ENCODE measurements at places on chromosomes 3 and 15. TPM values are rescaled to one million over a fixed set of nuclear protein-coding genes. Genes with fewer than 3 reads are reported as not detected.

DNA sequence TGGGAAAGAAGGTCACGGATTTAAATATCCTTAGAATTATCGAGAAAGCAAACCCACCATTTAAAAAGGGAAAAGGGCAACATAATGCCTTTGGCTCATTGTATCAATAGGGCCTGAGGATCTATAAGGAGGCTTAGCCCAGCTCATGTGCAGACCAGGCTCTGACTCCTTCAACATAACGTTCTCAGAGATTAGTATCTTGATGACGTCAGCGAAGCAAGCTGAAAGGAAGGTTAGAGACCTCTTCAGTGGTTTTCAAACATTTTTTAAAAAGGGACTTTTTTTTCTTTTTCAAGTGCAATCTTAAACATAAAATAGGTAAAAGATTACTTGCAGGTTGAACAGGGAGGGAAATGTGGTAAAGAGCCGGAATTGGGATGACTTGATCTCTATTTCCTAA is 463.9 kb upstream of the ADAMTS9 start:
- no peak for DNase-seq

GRCh38 chr3:13317596-13318320 is 102.4 kb downstream of the NUP210 start:
- no peak for DNase-seq

DNA sequence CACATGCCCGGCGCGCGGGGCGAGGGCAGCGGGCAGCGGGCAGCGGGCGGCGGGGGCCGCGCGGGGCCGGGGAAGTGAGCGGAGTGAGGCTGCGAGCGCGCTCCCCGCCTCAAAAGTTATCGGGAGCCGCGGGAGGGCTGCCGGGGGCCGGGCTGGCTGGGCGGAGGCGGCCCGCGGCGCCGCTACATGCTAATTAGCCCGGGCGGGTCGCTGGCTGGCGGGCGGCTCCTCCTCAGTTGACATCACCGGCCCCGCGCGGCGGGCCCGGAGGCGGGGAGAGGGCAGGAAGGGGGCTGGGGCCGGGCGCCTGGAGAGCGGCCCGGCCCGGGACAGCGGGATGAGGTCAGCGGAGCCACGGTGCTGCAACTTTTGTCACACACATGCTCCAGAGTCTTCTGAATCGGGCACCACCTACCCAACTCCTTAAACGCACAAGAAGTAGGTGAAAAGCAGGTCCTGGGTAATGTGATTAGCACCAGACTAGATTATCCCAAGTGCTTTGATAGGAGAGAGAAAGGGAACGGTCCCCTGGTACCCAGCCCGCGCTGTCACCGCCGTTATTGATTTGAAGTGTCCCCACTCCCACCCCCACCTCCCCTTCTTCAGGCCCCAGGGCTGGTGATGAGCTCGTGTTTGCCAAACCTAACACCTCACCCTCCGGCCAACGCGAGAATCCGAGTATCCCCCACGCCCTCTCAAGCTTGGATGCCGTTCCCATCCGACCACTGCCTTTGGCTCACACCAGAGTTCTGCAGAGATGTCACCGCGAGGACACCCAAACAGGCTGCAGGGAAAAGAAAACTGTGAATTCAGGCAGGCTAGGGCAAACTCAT is at the start of gene HEG1:
Gene HEG1, minus strand, starts transcription at position 85 of the 833 bp plus-strand sequence. CDS start 107 bp downstream, outside the sequence.
- peak; percentile 77 for DNase-seq

- no peak for DNase-seq
Observed at GRCh38 chr15:64444836-64445235, 15.5 kb upstream of the ZNF609 start.

DNA sequence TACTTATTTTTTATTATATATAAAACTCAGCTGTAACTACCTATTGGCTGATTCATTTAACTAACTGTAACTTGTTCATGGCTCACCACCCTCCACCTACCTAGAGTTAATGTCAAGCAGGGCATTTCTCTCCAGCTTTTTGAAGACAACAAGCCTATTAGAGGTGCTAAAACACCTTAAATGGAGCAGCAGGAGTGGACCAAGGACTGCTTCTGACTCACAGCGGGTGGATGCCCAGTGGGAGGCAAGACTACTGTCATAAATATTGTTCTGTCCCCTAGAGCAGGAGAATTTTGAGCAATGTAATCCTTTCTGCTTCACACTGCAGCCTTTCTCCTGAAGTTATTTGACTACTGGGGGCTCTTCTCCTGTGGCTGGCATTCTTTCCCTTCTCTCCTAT is 146.9 kb downstream of the CLSTN2 start:
- peak; percentile 17 for DNase-seq

- no peak for DNase-seq
Observed at GRCh38 chr15:100083572-100083971, 258.2 kb downstream of the ADAMTS17 start.

DNA sequence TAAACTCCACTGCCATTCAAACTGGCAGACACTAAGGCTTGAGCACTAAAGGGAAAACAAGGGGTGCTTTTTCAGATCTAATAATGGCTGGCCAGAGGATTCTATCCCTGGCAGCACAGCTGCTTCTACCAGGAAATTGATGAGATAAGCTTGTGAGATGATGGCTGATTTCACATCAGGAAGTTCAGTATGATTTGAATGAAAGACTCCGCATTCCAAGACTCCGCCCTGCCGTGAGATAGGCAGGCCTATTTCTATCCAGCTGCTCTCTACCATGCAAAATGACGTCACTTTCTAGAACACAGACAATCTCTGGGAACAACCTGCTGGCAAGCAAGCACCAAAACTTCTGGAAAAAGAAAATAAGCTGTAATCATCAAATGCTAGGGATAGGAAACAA is 171.8 kb downstream of the WDR76 start:
- DNase-seq: peak; percentile 25

PCSK6 gene
- 5.5 TPM for total RNA-seq

SLC28A1 gene
- total RNA-seq: not detected

CPLX3 gene
- not detected for total RNA-seq

RETNLB gene
- not detected for total RNA-seq

AADAC gene
- total RNA-seq: 2.3 TPM

TLR9 gene
- not detected for total RNA-seq

CILP gene
- total RNA-seq: not detected

TEX55 gene
- not detected for total RNA-seq

ONECUT1 gene
- not detected for total RNA-seq

ECE2 gene
- not detected for total RNA-seq

Data from A172 (cell line).